Panc1 (cell line): ENCODE measurements at places on chromosomes 3 and 15.

DNA sequence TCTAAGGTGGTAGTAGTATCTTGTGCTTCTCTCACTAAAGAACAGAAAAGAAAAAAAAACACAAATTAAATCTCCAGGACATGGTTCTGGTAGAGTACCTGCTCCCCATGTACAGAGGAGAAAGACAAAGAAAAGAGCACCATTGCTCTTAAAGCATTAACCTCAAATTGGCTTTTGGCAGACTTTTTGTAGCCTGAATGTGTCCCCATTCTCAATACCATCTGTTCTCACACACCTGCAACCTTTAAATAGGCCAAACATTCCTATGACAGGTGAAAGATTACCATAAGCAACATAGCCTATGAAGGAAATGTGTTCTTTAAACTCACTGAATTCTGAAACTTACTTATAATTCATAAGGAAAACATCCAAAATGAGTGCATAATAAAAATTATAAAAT, 68.0 kb downstream of the TIPARP start:
- no peak for DNase-seq

DNA sequence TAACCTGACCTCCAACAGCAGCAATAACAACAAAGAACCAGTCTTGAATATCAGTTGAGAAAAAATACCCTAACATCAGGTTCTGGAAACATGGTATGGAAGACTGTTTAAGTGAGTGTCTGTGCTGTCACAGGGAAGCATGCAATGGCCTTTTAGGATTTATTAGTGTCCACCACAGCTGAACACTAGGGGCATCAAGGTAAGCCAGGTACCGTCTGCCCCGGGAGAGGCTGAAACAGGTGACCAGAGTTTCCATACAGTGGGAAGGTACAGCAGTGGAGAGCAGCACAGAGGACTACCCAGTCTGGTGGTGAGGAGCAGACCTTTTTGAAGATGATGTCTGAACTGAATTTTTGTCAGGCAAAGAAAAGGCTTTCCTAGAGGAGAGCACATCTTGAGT, 18.4 kb downstream of the ZDHHC23 start:
- DNase-seq, result no peak

- no peak for DNase-seq
Observed at GRCh38 chr15:78943692-78944091, 1.2 kb downstream of the CTSH start.

DNA sequence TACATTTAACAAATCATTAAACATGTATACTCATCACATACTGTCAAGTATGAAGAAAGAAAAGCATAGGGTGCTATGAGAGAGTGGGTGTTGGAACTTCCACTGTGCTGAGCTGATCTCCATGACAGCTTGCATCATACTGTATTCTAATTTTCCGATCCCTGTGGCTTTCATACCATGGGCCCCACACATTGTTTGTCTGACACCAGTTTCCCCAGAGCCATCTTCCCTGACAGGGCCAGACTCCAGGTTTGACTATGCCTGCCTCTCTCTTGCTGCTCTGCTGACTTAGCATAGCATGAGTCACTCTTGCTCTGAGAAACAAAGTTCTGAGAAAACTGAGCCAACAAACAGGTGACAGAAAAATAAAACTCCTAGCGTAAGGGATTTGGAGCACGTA, 37.0 kb upstream of the CASR start:
- no peak for DNase-seq

DNA sequence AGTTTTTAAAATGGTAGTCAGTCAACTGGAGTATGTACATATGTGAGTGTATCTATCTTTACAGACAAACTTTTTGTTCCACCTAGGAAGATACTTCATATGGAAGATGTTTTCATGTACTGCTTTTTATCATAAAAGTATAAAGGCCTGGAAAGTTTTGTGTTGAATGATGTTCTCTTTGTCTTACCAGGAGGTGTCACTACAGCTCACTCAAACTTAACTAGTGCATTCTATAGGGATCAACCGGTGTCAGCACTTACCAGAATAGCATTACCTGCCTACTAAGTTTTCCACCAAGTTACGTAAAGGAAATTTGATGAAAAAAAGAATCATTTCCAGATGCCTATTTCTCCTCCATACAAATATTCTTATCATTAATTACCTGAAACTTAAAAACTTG, 522.6 kb upstream of the SEMA6D start:
- peak; percentile 1 for DNase-seq

DNA sequence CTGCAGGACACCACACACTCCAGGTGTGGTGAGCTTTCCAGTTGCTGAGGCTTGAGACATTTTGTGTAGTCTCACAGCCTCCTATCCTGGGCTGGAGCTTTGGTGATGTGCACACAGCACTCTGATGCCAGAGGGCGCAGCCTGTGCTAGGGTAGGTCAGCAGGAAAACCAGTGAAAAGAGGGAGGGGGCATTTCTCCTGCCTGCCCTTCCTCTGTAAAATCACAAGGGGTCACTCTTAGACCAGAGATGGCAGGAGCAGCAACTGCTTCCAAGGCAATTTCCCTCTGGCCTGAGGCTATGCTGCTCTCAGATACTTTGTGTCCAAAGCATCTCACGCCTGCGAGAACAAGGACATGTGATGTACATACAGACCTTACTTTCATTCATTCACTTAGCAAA, 16.5 kb upstream of the MUSTN1 start:
- peak; percentile 28 for DNase-seq

GRCh38 chr3:114651555-114651954, 357.7 kb downstream of the TIGIT start:
- DNase-seq, result no peak

GRCh38 chr3:33419948-33420347, 20.3 kb downstream of the UBP1 start:
- no peak for DNase-seq

DNA sequence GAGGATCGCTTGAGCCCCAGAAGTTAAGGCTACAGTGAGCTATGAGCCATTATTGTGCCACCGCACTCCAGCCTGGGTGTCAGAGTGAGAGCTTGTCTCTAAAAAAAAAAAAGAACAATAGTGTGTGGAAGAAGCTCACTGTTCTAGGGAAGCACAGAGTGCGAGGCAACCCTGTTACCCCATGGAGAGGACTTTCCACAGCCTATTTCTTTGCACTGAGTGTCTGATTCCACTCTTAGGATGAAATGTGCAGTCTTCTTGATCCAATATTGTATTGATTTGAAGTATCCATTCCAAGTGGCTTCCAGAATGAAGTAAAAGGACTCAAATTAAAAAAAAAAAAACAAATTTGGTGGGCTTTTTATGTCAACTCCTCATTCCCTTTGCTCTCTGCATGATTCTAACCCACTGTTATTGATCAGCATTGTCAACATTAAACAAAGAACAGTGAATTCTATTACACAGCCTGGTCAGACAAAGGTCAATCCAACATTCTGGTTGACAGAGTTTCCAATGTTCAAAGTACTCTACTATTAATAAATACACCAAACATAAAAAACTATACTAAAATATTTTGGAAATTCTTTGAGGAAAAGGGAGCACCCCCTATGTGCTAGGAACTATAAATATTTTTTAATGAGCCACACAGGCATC, 150.2 kb upstream of the PTPRG start:
- no peak for DNase-seq

- no peak for DNase-seq
Observed at GRCh38 chr3:129973853-129974563, 512 bp upstream of the TRH start.

- no peak for DNase-seq
Observed at GRCh38 chr3:86481031-86481430, 509.9 kb downstream of the VGLL3 start.

DNA sequence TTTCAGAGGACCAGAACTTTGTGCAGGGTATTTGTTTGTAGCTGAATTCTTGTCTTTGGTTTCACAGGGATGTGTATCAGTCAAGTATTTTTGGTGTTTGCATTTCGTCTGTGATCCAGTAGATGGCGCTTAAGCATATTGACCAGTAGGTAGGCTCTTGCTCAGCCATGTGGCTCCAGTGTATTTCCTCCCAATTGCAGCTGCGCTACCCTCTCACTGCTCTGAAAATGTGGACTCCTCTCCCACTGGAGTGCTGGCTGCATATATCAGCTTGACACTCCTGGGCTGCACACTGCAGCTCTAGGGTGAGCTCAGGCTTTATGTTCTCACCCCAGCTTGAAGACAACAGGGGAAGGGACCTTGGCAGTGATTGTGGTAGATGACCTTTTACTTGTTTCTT, 1264.3 kb upstream of the ALCAM start:
- DNase-seq, result peak; percentile 24

DNA sequence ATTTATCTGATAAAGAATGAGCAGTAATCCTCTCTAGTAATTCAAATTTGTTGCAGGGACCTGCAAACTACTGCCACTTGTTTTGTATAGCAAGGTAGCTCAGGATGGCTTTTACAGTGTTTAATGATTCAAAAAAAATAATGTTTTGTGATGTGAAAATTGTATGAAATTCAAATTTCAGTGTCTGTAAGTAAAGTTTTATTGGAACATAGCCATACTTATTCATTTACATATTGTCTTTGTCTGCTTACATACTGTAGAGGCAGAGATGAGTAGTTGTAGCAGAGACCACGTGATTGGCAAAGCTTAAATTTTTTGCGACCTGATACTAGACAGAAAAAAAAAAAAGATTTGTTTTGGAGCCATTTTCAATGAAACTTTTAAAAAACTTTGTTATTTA, 6.5 kb upstream of the UTS2B start:
- no peak for DNase-seq

GRCh38 chr3:156788846-156789245, 37.3 kb upstream of the LEKR1 start:
- no peak for DNase-seq

- no peak for DNase-seq
Observed at GRCh38 chr3:195071011-195071728, 199.8 kb downstream of the XXYLT1 start.

- DNase-seq, result no peak
Observed at GRCh38 chr3:60080648-60081047, 1030.8 kb upstream of the CFAP20DC start.

DNA sequence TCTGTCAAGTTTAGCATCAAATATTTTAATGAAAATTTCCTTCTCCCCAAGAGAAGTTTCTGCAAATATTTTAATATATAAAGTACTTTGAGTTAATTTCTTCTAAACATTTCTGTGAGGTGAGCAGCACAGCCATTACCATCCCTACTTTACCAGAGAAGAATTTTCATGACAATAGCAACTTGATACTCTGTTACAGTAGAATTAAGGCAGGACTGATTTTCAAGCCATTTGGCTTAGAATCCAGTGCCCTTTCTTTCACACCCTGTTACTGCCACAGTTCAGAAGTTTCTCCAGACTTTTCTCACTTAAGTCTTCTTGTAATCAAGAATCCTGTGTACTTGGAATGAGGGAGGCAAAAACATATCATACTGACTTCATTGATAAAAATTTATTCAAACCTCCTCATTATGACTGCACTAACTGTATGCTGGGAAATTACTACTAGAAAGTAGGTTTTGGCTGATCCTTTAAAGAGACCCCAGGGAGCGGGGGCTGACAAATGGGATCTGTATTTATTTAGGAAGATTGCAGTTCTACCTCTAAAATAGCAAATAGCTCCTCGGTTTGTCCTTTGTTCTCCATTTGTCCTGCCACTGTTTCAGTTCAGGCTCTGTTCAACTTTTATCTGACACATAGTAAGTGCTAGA, 557.0 kb upstream of the SGO1 start:
- no peak for DNase-seq

DNA sequence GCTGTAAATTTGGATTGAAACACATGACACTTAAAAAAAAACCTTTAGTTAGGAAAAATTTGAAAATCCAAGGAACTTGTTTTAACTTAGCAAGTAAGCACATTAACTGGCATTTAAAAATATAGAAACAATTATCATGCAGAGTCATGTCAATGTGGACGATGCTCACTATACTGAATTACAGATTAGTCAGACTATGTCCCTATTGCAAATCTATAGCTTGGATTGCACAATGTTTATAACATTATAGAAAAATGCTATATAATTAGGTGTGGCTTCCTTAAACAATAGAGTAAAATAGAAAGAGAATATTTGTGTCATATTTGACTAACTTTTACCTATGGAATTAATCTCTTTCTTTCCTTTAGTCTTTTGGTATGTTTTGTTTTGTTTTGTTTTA, 48.4 kb upstream of the TUSC7 start:
- DNase-seq, result no peak

GRCh38 chr3:71893122-71893521, 108.2 kb upstream of the PROK2 start:
- DNase-seq, result no peak

GRCh38 chr15:53831907-53832770, 72.7 kb upstream of the WDR72 start:
- DNase-seq, result no peak

GRCh38 chr15:77784361-77785292, 151.9 kb upstream of the LINGO1 start:
- peak; percentile 7 for DNase-seq

DNA sequence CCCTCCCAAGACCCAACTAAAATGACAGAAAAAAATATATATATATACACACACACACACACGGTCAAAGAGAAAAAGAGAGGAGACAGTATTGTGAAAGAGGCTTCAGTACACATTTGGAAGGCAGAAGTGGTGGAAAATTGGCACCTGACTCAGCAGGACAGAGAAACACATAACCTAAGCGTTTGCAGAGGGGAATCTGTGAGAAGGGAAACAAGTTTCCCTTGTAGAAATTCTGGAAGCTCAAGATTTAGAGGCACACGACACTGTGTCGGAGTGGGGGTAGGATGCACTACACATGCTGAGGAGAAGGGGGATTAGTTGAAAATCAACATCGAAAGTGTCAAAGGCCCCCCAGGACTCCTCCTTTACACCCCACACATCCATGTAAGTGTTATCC, 53.1 kb downstream of the PAK2 start:
- DNase-seq, result no peak

- no peak for DNase-seq
Observed at GRCh38 chr3:25259871-25260270, 168.2 kb upstream of the RARB start.

GRCh38 chr15:90192961-90193786, 8.0 kb upstream of the SEMA4B start:
- DNase-seq, result no peak

GRCh38 chr3:13158871-13159270, 85.6 kb upstream of the IQSEC1 start:
- DNase-seq, result no peak

DNA sequence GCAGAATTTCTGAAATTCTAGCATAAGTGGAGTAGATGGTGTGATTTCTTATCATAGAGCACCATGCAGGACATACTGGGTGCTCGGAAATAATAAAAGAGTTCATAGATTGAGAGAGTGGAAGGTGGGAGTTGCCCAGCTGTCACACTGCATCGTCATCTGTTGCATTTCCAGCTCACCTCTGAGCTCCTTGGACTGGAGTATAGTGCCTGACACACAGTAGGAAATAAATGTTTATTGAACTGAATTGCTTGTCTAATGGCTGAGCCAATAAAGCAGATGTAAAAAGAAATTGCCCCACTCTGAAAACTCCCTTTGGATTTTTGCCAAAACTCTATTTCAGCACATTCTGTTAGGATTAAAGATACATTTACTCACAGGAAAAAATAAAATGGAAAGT, 108.9 kb upstream of the UBE2E1 start:
- DNase-seq, result no peak

GRCh38 chr3:62888180-62888579, 13.0 kb upstream of the CADPS start:
- no peak for DNase-seq
